ENCODE measurements at places on chromosomes 5 and 9.

- DNase-seq = no peak
Observed at GRCh38 chr5:75672616-75673015, 44.6 kb downstream of the POC5 start.

DNA sequence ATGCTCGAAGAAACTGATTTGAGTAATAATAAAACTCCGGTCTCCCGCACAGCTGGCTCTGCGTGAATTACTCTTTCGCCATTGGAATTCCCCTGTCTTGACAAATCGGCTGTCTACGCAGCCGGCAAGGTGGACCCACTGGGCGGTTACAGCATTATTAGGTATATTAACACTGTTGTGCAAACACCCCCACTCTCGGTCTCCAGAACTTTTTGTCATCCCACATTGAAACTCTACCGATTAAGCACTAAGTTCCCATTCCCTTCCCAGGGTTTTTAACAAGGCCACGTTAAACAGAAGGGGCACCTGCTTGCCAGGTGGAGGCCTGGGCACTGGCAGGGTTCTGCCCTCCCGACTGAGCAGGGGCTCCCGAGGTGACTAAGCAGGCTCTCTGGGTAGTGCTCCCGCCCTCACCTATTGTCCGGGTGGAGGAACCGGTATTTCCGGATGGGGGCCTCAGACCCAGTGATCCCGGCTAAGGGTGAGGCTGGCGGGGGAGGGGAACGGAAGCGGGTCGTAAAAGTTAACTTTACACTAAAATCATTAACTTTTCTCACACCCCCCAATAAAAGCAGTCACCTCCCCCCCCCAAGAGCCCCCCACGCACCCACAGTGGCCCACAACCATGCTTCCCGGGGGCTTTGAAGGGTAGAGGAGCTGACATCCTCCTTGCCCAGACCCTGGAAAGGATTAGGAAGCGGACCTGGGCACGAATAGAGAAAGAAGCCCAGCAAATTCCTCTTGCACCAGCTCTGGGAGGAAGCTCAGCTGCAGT, 53.5 kb upstream of the TJP2 start:
- DNase-seq = peak; percentile 31

DNA sequence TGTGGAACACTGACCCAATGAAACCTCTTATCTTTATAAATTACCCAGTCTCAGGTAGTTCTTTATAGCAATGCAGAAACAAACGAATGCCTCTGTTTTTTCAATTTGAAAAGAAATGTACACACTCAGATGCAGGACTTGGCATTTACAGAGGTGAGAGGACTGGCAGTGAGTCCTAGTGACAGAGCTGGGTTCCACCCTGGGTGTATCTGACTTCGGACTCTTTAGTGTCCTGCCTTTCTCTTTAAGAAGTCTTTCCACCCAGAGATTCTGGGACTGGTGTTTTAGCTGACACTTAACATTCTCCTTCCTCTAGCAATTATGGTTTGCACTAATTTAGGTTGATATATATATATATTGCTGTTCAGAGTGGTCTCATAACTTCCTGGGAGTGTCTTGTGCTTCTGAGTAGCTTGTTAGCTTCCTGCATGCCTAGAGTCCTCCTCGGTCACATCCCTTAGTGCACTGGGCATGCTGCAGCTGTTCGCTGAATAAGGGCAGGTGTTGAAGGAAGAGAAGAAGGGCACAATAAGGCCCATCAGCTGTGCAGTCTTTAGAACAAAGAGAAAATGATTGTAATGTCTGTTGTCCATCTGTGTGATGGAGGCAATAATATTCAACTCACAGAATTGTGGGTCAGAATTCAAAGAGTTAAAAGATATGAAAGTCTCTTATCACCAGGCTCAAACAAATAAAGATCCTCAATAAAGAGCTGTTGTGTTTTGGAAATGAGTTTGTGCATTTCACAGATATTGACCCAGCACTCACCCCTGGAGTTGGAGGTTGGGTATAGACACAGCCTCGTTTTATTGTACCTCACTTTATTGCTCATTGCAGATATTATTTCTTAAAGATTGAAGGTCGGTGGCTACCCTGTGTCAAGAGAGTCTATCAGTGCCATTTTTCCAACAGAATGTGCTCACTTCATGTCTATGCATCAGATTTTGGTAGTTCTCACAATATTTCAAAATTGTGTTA, 187.1 kb downstream of the TRIM32 start:
- DNase-seq = no peak

DNA sequence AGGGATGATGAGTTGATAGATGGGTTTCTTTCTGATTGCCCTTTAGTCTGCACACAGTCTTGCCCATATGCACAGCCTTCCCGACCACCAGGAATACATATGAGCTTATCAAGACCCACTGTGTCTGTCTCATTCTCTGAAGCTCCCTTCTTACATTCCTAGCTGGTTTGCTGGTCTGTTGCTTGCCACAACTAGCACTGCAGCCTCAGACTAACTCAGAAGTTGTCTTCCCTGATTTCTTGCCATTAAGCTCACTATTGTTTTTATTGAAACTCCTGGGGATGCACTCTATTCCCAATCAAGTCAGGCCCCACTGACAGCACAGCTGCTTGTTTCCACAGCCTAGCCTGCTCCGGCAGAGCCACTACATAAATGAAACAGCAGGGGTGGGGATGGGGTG, 97.5 kb downstream of the SAXO1 start:
- DNase-seq = no peak

DNA sequence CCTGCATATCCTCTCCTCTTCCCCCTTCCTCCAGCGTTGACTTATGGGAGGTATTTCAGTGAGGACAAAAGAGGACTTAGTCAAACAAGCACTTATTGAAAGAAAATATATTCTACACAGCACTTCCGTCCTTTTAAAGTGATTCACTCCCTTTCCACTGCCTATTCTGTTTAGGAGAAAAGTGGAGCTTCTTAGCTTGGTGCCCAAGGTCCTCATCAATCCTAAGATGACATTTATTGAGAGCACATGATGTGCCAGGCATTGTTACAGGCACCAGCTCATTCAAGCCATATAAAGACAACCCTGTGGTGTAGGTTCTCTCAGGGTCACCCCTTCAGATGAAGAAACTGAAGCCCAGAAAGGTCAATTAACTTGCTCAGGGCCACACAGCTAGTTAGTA, 95.9 kb downstream of the KCNIP1 start:
- DNase-seq = no peak

DNA sequence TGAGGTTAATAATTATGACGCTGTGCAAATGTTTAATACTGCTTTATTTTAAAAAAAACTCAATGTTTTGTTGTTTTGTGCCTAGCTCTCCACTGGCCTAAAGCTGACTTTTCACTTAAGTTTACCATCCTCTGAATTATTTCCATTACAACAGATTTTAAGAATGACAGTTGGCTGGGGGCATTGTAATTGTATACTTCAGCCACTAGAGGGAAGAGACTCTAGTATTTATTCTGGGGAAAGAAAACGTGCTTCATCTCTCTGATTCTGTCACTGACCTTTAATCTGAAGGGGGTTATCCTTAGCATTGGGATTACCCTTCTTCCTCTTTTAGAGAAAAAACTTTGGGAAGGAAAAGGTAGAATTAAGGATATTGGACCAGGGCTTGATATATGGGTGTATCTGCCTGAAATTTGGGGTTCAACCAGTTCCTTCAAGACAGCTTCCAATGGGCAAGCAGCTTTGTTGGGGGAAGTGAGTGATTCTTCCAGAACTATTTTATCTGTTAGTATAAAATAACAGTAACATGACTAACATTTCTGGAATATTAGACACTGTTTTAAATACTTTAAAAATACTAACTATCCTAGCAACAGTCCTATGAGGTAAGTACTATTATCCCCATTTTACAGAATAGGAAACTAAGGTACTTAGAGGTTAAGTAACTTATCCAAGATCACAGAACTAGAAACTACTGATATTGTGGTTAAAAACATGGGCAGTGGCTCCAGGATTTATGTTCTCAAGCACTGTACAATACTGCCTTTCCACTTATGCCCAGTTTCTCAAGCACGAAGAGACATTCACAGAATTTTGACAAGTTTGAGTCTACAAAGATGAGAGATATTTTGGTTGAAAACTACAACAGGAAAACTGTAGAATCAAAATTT, 208.4 kb downstream of the CD180 start:
- peak; percentile 82 for DNase-seq

DNA sequence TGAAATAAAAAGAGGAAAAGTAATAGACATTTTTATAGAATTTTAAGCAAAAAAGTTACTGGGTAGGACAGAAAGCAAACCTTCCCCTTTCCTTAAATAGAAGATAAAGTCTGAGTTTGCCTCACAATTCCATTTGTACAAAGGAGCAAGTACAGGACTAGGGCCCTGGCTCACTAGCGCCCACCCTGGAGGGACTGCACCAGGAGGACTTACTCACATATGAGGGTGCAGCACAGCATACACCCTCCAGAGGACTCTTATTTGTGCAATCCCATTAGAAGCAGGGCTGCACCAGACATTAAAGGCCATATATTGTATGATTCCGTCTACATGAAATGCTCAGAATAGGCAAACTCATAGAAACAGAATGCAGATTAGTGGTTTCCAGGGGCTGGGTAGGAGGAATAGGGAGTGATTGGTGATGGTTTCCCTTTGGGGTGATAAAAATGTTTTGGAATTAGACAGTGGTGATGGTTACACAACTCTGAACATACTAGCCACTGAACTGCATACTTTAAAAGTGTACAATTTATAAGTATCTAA, 4.5 kb downstream of the REEP5 start:
- DNase-seq = peak; percentile 56

GRCh38 chr5:66974256-66974655, 222.3 kb downstream of the CD180 start:
- DNase-seq = no peak
